ENCODE measurements at places on chromosomes 11 and 22.

DNA sequence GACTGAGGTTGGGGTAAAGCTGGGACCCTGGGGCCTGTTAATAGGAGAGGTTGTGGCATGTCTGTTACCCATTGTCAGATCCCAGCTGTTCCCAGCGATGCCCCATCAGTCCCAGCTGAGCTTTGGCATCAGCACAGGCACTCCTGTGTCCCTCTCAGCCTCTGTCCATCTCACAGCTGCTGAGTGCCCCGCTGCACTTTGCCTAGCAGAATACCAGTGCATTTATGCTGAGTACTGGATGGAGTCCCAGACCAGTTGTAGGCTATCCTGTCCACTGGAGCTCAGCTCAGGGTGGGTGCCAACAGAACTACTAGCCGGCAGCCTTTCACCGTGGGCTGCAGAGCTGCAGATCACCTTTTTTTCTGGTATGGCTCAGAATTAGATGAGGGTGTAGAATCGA, 9.9 kb downstream of the FXYD6 start:
- DNase-seq = no peak

DNA sequence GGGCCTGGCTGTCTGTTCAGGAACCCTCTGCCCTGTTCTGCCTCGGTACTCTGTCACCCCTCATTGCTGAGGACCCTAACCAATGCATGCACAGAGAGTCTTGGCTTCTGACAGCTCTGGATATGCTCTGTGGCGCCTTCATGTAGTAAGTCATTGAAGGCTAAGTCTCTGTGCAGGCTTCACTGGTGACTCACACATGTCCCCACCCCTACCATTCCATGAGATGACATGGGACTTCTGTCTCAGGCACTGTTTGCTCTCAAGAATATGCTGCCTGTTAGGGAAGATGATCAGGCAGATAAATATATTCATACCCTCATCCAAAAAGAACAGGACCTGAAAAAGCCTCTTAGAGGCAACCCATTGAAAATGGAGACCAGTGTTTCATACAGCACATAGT, 43.6 kb upstream of the HORMAD2 start:
- DNase-seq = no peak

DNA sequence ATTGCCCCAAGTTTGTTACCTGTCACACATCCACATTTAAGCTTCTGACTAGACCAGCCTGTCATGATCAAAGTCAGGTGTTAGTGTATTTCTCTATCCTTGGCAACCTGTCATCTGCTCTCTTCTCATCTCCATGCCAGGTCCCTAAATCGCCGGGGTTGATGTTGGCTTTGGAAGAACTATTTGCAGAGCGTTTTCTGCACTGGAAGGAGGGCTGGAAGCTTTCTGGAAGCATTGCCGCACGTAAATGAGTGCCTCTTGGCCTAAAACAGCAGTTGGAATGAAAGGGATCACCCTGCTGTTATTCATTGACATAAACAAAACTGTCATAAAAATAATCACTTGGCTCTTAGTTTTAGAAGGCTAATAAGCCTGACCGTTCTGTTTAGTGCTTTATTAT, 1.4 kb downstream of the TTC12 start:
- DNase-seq = no peak

- DNase-seq = no peak
Observed at GRCh38 chr11:47553406-47553743, 443 bp upstream of the CELF1 start.

GRCh38 chr11:102225689-102226568, 91.4 kb upstream of the BIRC3 start:
- no peak for DNase-seq

All from NCI-H1930 (cell line).